Cardiac muscle cell (in vitro differentiated cells and primary cell): ENCODE measurements at places on chromosomes 11 and 22. TPM values are rescaled to one million over a fixed set of nuclear protein-coding genes. Genes with fewer than 3 reads are reported as not detected.

Gene MMP10
- total RNA-seq, result not detected in 2 replicates

Gene AGBL2
- total RNA-seq, result 0.25 and 0.69 TPM in 2 replicates

Gene MRGPRX3
- total RNA-seq, result not detected in 2 replicates

Gene CABP4
- 0.32 TPM in 1 of 2 replicates, not detected in the other for total RNA-seq

Gene KIAA1671
- 18.7 and 37.3 TPM in 2 replicates for total RNA-seq

Gene FAM76B
- total RNA-seq, result 17.0 and 29.1 TPM in 2 replicates

Gene NCF4
- total RNA-seq, result not detected in 2 replicates

Gene CASP5
- total RNA-seq, result not detected in 2 replicates

Gene TEX54
- not detected in 2 replicates for total RNA-seq

Gene CLCF1
- 1.1 and 2.4 TPM in 2 replicates for total RNA-seq

Gene CCDC89
- 0.21 and 0.45 TPM in 2 replicates for total RNA-seq

Gene DLG2
- total RNA-seq, result 6.1 and 15.9 TPM in 2 replicates

Gene TMEM80
- total RNA-seq, result 53.4 and 70.5 TPM in 2 replicates

Gene LRRC55
- total RNA-seq, result 0.11 and 0.21 TPM in 2 replicates

Gene MGAT3
- total RNA-seq, result 31.4 and 38.0 TPM in 2 replicates
